ENCODE measurements at places on chromosomes 7 and 10.

GRCh38 chr10:55374917-55375316, 573.9 kb upstream of the PCDH15 start:
- no peak for DNase-seq

DNA sequence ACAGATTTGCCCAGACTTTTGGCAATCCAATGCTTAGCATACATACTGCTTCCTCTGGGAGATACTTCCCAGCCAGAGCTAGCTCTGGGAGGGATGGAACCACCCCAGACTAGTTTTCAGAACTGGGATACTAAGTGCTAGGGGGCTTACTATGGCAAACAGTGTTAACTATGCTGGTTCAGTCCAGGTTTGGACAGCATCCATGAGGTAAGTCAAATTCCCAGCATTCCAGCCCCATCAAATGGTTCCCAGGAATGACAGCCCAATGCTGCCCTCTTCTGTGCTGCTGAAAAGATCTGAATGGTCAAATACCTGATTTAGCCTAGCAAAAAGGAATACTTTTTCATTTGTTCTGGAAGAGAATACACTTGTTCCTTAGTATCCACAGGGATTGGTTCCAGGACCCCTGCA, 141.7 kb upstream of the CCDC6 start:
- DNase-seq: no peak

GRCh38 chr7:48876087-48876486, 48.3 kb upstream of the CDC14C start:
- no peak for DNase-seq

DNA sequence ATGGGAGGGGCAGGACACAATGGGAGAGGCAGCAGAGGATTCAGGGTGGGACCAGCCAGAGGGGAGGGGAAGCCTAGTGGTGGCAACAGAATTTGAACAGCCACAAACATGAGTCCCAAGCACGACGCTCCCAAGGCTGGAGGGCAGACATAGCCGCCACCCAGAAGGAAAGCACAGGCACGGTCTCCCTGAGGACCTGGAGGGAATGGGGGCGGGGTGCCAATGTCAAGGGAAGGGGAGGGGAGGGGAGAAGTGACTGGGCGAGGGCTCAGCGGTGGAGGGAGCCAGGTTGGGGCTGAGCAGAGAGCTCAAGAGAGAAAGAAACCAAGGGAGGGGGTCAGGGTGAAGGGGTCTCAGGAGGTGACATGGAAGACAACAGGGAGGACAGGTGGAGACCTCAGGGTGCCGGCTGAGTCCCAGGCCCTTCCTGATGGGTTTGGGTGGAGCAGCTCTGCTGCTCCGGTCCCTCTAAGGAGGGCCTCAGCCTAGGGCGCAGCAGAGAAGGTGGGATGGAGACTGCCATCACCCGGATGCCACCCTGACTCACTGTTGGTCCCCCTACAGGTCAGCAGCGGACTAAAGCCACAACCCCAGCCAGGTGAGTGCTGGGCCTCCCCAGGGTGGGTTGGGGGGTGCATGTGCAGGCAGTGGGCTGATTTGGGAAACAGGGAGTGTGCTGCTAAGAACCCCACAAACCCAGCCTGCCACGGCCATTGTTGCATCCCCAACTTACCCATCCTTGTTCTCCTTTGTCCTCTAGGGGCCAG, 24.2 kb downstream of the PILRA start:
- DNase-seq: no peak

GRCh38 chr7:105387508-105388355, 989 bp downstream of the SRPK2 start:
- DNase-seq: no peak

All from SHP77 treated with DMSO at 0.1 percent for 48 hours (cell line).